ENCODE measurements at places on chromosomes 5 and 9.

GRCh38 chr9:21414220-21414940 lies 5.5 kb downstream of the IFNA8 start:
- DNase-seq, result no peak

DNA sequence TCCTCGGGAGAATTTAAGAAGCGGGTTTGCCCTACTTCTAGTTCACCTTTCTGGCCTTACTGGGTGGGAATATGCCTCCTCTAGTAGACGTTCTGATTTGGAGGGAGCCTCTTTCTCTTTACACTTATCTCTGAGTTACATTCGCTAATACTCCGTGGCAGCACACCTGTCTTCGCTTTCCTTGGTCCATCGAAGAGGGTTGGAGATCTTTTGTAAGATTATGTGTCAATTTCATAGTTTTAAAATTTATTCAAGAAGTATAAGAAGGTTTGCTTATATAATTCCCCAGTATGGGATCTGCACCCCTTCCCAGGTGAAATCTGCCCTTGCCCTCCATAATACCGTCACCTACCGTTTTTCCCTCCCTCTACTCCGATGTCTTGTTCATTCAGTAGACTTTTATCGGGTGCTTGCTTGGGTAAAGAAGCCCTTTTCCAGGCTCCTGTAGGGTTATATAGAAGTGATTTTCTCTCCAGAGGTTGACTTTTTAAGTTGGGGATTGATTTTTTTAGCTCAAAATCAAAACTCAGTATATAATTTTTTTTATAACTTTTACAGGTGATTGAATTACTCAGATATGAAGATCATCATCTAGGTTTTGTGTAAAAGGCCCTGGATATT lies 1.1 kb downstream of the GPBP1 start:
- DNase-seq, result no peak

DNA sequence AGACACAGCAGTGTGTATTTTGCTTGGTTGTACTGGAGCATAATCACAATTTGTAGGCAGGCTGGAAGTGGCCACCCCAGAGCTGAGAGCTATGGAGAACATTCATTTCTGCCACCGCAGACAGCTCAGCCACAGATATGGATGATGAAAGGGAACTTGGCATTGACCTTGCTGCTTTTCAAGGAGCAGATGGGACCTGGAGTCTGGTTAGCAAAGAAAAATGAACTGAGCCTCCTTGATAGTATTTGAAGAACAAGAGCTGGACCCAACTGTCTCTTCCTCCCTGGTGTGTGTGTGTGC lies 395.2 kb upstream of the ZNF462 start:
- DNase-seq, result no peak

DNA sequence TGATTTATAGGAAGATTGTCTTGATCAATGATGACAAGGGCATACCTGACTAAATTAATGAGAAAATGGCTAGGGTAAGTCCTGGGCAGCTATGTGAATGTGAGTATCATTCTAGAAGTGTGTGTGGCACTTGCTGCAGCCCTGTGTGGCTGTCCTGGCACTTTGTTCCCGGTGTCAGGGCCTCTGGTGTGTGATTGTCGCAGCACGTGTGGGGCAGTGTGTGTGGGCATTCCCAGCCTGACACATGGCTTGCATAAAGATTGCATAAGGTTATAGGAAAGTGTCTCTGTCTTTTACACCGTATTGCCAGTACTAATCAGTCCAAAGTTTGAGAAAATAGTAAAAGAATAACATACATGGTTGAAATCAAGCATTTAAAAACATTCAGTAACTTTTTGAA lies 74.4 kb downstream of the TRIO start:
- DNase-seq, result no peak

DNA sequence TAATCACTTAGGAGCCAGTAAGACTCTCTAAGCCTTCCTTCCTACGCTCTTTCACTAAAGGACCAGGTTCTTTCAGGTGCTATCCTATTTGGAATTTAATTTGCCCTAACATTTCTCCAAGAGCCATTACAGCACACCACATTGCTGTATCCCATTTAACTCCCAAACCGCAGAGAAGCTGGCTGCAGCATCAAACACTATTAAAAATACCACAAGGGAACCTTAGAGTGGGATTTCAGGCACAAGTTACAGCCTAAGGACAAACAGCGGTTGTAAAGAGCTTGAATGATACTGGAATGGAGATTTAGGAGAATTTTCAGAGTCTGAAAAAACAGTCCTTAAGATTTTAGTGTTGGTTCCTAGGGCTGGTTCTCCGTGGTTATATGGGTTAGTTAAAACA lies 566.4 kb downstream of the RAB3C start:
- no peak for DNase-seq

DNA sequence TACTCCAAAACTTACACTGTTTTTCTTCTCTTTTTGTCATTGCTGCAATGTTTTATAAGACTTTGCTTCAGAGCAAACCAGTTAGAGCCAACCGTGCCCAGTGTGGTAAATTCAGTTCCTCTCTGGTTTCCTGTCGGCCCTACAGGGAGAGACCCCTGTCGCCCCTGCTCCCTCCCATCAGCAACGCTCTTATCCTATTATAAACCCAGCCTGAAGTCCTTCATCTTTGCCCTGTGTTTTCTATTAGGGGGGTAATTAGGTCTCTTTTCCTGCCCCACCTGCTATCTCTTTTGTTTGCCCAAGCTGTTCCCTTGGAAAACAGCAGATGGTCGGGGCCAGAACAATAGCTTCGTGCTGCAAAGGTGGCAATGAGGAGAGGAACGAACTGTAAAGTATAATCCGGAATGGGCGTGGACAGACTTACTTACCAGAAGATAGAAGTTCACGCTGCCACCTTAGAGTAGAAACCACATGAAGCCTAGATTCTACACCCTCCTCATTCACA lies 21.4 kb upstream of the OTULINL start:
- DNase-seq, result no peak

DNA sequence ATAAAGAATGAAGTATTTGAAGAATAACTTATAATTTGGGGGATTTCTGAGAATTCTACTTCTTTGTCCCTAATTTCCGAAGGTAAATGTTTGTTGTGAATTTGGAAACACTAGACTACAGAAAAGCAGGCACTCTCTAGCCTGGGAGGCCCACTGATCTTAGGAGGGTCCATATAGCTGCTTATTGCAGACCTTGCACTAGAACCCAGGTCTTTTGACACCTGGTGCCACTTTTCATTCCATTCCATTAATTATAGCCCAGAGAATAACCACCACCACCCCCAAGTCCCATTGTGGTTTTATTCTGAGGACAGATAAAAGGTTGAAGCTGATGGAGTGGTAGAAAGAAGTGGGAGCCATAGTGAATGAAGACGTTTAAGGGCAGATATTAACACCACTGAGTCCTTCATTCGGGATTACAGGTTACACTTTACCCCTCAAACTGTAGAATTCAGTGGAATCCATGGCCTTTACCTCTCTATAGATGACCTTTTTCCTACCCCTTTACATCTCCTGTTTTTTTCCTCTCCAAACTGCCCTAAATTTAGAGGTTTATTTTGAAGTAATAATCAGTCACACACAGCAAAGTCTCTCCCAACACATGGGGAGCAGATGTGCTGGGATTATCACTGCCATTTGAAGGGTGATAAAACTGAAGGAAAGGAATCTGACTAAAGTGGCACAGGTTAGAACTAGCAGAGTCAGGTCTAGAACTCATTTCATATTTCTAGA lies 12.0 kb upstream of the PSMD5 start:
- no peak for DNase-seq

DNA sequence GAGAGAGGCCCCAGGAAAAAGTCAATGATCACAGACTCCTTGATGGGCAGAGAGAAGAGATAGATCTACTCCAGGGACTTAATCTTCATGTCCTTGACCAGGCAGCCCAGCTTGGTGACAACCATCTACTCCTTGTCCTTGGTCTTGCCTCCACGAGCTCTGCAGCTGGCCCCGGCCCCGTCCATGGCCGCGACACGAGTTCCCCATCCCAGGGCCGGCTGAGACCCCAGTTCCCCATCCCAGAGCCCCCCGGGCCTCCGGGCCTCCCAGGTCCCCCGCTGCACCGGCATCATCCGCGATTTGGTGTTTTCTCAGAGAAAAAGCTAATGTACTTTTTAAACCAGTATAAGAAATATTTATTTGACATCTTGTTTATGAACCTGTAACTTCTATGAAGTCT lies 2.5 kb upstream of the PGGT1B start:
- DNase-seq, result no peak

DNA sequence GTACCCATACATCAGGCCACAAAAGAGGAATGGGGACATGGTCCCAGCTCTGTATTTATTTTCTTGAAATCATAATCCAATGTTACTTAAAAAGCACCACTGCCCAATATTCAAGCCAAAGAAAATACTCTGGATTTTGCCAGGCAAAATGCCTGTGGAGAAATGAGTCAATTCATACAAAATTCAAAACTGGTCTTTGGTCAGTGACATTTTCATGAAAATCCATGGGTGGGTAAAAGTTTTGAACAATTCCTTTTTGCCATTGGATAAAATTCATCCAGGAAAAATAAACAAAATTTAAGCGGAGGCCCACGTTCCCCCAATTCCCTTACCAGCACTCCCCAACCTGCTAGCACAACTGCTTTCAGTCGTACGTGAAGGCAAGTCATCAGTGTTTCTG lies 186.2 kb downstream of the GLIS3 start:
- no peak for DNase-seq

DNA sequence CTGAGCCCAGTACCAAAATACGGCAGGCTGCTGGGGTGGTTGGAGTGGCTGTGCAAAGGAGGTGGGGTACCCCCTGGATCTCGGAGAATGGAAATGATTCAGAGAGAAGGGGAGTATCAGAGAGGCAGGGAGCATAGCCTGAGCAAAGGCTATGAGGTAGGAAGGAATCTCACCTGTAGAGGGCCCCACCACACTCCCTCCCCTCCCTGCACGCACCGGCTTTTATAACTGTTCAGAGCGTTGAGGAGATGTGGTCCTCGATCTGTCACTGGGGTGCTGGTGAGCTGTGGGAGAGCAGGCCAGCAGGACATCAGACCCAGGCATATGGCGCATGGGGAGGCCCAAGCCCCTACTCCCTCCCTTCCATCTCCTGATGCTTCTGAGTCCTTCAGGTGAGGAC lies 13.2 kb downstream of the PHF19 start:
- no peak for DNase-seq

DNA sequence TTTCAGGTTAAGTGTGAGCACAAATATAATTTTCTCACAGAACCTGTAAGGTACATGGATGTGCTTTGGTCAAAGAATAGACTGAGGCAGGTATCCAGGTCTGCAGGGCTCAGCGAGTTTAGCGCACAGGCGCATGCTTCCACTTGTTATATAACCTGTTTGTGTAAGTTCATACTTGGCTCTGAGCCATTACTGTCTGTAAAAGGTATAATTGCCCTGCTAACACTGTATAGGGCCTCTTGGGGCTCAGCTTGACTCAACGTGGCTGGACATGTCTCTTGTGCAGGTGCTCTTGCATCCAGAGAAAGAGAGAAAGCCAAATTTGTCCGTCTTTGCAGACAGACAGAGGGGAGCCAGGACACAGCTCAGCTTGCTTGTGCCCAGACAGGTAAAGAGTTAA lies 759.6 kb downstream of the MTRR start:
- DNase-seq, result no peak

GRCh38 chr5:138989720-138990119 lies 114.6 kb upstream of the LRRTM2 start:
- DNase-seq, result peak; percentile 67

DNA sequence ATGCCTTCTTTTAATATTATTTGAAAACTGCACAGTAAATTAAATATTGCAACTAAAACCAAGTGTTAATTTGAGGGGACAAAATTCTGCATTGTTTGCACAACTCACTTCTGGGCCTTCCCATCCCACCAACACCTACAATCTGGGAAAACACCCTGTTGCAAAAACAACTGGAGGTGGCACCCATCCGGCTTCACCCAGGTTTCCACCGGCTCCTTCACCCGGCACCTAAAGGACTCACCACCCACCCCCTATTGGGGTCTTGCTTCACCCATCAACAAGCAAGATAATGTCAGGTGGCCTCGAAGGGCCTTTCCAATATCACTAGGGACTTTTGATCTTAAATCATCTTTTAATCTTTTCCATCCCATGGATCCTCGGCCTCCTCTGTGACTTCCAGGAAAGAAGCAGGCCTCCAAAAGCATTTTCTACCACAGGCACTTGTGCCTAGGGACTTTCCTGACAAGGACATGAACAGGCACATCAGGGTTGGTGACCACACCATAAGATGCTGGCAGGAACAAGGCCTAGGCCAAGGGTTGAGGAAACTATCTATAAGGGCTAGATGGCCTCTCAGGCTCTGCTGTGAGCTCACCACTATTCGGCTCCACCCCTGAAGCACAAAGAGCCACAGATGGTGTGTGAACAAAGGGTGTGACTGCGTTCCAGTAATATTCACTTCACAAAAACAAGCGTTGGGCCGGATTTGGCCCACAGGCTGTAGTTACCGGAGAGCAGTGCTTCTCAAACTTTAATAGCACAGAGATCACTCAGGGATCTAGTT lies 205.1 kb downstream of the AUH start:
- no peak for DNase-seq

- DNase-seq, result no peak
These were observed 345 bp upstream of the PRRC1 start for GRCh38 chr5:127517110-127517479.

- DNase-seq, result no peak
These were observed 4.4 kb downstream of the LRRC8A start for GRCh38 chr9:128886211-128886891.

GRCh38 chr9:33320568-33321261 lies 30.4 kb downstream of the NFX1 start:
- peak; percentile 97 for DNase-seq

- no peak for DNase-seq
These were observed 122.2 kb upstream of the GRAMD2B start for GRCh38 chr5:126301056-126301455.
